ENCODE measurements at places on chromosomes 7 and 10.

DNA sequence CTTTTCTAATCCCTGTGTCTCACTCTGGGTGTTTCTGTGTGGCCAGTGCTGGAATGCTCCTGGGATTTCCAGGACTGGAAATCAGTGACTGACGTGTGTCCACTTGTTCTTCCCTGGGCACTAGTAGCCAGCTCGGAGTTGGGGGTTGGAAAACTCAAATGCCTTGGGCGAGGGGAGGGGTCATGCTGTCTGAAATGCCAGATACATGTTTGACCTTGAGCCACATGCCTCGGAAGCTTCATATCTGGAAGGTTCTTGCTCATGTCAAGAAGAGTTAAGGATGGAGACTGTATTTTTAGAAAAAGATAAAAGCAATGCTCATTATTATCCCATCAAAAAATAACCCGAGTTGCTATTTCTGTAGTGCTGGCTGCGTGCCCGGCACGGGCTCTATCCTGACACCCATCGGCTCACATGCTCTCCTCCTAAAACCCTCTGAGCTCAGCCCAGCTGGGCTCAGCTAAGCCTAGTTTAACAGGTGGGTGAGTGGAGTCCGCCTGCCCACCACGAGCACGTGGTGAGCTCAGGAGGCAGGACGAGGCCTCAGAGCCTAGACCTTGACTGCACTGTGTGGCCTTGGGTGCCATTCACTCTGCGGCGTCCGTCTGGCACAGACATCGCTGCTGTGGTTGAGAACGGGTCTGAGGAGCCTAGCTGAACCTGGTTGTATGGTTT lies 6.4 kb downstream of the DPYSL4 start:
- no peak for DNase-seq

DNA sequence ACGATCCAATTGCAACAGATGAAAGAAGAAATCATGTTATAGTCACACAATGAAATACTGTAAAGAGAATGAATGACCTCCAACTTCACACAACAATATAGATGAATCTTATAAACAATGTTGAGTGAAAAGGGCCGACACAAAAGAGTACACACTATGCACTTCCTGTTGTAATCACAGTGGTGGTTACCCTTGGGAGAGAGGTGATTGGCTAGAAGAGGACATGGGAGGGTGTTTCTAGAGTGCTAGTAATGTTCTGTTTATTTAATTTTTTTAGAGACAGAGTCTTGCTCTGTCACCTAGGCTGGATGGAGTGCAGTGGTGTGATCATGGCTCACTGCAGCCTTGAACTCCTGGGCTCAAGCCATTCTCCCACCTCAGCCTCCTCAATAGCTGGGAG lies 82.5 kb downstream of the NDUFB2 start:
- no peak for DNase-seq

DNA sequence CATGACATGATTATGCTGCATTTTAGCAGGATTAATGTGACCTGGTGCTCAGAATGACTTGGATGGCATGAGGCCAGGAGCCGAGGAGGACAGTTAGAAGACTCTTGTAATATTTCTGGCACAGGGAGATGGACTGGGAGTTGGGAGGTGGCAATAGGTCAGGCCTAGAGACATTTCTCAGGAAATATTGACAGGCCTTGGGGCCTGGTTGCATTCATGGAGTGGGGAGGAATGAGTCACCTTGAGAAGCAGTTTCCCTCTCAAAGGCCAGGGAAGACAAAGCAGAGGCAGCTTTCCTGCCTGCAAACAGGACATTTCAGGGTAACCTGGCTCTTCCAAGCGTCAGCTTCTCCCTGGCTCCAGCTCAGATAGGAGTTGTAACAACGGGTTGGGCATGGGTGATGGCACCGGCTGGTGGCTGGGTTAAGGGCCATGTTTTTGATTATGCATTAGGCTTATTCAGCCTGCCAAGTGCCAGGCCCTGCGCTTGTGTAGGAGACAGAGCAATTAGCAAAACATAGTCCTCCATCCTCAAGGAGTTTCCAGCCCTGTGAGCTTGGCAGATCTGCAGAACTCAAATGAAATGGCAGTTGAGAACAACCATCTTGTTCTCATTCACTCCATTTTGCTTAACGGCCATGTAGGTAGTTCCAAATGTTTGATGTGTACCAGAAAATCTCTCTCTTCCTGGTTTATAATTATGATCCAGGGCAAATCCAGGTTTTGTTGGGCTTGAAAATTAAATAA lies 38.2 kb downstream of the HK1 start:
- DNase-seq = no peak

DNA sequence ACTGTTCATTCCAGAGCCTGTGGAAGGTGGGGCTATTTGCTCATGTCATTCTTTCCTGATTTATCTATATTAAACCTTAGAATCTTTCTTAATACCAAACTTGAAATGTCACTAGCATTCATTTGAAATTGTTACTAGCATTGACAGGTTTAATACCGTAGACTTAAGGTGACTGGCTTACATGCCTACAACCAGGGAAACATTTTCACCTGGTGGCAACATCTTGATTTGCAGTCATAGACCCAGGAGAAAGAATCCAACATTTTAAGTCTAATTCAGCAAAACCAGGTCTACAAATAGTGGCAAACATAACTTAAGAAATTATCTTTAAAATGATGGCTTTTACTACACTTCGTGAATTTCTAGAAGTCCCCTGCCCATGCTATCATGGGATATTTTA lies 353.7 kb downstream of the HTR7 start:
- no peak for DNase-seq

GRCh38 chr7:24152356-24152755 lies 131.6 kb upstream of the NPY start:
- DNase-seq = no peak

GRCh38 chr10:81096558-81096957 lies 558.9 kb downstream of the SH2D4B start:
- no peak for DNase-seq

GRCh38 chr7:127979113-127979727 lies 52.0 kb downstream of the LRRC4 start:
- DNase-seq = no peak

- DNase-seq = peak; percentile 66
Observed at GRCh38 chr10:124697837-124698544, 46.2 kb downstream of the FAM53B start.

- DNase-seq = no peak
Observed at GRCh38 chr7:17633067-17633466, 307.2 kb downstream of the SNX13 start.

DNA sequence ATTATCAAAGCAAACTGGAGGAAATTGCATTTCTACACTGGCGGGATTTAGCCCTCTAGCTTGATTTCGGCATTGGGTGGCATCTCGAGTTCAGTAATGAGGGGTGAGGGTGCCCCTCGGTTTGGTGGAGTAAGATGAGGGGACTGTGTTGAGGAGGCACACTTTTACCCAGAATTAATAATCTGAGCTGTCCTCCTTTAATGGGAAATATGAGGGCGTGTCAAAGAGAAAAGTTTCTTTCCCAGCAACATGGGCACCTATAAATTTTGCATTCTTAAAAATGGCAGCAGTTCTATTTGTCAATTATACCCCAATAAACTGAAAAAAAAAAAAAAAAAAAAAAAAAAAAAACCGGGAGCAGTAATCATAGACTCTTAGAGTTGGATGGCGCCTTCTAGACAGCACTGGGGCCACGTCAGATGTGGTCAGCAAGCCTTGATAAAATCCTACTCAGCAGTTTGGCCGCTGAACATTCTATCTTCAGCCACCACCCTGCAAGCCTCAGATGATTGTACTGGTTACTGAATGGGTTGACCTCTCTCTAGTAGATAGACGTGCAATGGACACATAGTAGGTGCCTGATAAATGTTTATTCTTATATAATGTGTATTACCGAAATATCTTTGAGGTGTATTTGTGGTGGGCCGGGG lies 931 bp downstream of the PAPSS2 start:
- DNase-seq = no peak

- no peak for DNase-seq
Observed at GRCh38 chr10:79178614-79179163, 109.9 kb downstream of the ZMIZ1 start.

- DNase-seq = no peak
Observed at GRCh38 chr7:16839646-16840045, 34.8 kb upstream of the AGR2 start.

DNA sequence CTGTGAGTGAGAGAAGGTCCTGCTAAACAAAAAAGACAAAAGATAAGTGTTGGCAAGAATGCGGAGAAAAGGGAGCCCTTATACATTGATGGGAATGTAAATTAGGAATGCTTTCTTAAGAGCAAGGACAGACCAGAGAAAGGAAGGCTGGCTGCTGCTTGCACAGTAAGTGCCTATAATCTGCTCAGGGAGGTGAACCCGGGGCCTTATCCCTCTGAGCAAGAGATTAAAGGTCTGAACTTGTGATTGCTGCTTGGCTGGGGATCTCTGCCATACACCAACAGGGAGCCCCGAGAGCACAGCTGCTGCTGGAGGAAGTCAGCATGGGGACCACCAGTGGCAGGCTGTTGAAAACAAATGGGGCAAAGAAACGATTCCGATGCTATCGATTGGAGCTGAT lies 32.0 kb upstream of the CRTAC1 start:
- no peak for DNase-seq

- no peak for DNase-seq
Observed at GRCh38 chr7:33639552-33640197, 265.7 kb upstream of the BMPER start.

DNA sequence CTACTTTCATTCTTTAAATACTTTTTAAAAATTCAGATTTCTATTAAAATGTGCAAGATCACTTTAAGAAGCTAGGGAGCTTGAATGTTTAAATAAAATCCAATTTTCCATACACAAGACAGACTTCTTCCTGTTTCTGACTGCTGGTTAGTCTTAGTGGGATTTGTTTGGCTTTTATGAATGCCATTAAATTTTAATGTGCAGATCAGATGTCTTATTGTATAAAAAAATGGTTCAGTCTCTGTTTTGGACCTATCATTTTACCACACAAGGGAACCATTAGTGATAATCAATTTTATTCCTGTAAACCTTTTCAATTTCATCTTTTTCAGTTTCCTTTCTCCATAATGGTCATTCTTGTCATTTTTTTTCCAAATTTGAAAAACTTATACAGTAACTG lies 63.2 kb downstream of the VCL start:
- no peak for DNase-seq

DNA sequence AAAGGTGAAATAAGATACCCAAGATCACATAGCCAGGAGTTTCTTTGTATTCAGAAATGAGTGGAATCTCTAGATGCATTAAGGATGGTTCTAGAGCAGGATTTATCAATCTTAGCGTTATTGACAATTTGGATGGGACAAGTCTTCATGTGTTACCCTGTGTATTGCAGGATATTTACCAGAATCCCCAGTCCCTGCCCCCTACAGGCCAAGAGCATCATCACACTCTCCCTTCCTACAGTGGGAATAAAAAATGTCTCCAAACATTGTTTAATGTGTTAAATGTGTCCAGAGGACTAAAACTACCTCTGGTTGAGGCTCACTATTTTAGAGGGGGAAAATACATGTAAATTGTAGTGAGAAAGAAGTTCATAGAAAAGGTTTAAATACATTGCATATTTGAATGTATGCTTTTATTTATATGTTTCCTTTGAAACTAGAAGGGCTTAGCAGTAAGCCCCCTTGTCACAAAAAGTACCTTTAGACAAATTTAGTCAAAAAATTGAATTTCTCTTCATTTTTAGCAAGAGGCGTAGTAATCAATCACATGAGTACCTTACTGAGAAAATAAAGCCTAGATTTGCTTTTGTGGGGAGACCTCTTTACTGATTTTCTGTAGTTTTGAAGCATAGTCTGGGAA lies 141.2 kb downstream of the MLLT10 start:
- DNase-seq = peak; percentile 30

DNA sequence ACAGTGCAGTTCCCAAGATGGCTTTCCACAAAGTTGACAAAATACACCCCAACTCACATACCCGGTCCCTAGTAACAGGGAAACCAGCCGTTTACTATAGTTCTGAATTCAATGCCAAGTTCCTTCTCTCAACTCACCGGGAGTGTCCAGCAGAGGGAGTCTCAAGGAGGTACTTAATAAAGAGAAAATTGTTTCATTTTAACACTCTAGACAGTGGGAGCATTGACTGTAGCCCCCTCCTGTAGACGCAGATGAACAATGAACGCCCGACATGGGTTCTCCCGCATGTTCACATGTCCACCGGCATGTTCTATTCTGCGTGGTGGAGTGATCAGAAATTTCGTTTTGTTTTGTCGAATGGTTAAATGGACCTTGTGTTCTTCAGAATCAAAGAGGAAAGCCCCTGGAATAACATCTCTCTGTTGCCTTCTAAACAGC lies 1.9 kb downstream of the HIPK2 start:
- peak; percentile 40 for DNase-seq

GRCh38 chr10:86642021-86642420 lies 12.3 kb upstream of the OPN4 start:
- no peak for DNase-seq

DNA sequence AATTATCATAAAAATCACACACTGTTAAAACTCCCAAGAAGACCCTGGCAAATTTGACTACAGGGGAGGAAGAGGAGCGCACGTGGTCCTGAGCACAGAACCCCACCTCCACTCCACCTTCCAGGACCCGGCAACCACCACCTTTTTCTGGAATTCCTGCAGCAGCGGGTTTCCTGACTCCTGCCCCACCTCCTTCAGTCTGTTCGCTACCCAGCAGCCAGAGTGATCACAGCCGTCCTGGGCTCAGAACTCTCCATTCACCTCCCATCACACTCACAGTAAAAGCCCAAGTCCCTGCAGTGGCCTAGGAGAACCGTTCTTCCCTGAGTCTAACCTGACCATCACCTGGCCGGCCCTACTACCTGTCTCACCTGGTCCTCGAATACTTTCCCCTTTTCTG lies 107.4 kb upstream of the FAM204A start:
- no peak for DNase-seq

DNA sequence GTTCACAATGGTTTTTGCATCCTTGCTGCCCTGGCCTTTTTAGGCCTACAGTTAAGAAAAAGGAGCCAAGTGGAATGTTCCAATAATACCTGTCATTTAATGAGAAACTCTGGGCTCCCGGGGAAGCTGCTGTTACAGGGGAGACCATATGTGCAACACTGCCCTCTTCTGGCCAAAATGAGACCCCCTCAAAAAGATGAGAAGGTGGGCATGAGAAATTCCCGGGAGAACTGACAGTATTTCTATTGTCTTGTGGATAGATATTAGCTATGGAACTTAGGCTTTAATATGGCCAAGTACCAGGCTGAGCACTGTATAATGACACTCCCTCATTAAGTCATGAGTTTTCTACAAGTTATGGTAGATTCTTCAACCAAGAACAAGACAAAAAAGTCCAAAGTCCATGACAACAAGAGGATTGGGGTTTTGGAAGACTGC lies 99.4 kb downstream of the CCDC3 start:
- DNase-seq = peak; percentile 3

- DNase-seq = no peak
Observed at GRCh38 chr10:105800641-105801040, 1159.6 kb downstream of the SORCS3 start.

GRCh38 chr7:24291271-24291670 lies 7.3 kb downstream of the NPY start:
- no peak for DNase-seq
